ENCODE measurements at places on chromosomes 7 and 10.

- DNase-seq, result no peak
Measured at GRCh38 chr7:37151741-37152413, 296.8 kb downstream of the ELMO1 start.

DNA sequence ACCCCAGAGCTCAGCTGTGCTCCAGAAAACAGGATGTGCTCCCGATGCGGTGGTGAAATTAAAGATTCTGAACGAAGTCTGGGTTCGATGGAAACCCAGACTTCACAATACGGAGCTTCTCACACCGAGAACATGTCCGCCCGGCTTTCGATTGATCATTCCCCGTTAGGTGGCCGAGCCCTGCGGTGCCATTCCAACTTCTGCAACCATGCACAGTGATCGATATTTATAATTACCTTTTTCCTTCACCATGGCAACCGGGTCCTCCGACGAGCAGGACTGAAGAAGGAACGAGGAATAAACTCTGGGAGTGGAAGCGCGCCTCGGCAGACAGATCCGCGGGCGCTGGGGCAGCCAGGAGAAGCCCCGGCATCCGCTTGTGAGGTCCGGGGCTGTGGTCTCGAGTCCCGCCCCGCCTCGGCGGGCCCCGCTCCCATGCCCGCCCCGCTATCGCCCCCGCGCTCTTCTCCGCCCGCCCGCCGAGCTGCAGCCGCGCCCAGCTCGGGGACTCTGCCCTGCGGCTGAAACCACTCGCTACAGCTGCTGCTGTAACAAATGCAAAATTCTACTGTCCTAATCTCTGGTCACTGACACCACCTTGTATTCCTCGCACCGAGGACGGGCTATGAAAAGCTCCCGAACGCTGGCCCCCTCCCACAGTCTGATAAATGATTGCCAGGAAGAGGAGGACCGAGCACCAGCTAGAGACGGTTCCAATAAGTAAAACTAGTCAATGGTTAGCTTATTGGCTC lies 26.2 kb downstream of the ABLIM1 start:
- no peak for DNase-seq

DNA sequence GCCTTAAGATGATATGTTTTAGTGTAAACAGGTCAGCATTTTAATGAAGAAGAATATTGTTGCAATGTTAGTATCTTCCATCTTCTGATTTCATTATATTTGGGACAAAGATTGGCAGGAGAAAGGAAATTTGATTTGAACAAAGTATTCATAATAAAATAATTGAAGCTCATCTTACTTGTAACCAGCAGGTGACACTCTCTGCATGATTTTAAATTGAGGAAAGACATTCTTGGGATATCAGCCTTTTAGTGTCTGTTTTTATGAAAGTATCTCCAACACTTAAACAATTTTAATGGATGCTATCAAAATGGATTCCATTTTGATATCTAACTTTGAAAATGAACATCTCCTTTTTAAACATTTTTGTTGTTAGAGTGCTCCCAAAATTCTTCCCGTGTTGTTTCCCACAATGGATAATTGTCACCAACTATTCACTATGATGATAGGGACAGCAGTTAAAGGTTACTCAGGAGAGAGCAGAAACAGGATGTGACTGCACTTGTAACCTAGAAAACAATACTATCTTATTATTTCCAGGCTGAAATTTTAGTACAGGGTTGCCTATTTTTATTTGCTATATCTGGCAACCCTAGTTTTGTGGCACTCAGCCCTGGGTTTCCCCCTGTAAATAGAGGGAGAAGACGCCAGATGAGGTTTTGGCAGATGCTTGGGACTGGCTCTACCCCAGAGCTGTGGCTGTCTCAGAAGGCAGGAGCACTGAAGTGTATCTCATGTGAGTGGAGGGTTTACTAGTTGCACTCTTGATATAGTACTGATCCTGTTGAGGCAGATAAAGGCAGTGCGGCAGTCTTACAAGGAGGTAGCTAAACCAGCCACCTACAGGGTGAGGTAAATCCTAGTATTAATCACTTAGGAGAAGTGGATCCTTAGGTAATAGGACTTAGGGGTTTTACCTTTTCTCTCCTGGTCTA lies 31.0 kb upstream of the ABCB4 start:
- no peak for DNase-seq

DNA sequence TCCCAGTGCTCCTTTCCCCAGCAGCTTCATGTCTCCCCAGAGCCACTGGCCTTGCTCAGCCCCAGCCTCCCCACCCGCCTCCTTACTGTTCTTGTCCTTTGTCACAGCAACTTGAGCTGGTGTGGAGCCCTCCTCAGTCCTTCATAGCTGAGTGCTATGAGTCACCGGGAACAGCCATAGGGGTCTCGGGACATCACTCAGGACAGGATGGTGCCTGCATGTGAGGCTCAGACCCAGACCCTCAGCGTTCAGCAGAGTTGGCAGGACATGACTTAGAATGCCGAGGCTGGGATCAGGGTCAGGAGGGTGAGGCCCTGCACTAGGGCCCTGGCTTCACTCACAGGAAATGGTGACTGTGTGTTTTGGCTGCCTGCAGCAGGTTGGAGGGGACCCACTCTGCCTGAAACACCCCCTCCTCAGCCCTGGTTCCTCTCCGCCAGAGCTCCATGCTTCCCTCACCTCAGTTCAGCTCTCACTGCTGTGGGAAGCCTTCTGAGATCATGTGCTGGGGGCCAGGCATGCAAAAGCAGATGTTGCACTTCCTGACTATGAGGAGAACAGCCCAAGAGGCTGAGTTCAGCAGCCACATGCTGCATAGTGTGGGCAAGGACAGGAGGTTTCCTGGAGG lies 40.7 kb upstream of the GJD4 start:
- DNase-seq, result no peak

GRCh38 chr10:123997486-123998196 lies 95.8 kb downstream of the CHST15 start:
- peak; percentile 97 for DNase-seq

DNA sequence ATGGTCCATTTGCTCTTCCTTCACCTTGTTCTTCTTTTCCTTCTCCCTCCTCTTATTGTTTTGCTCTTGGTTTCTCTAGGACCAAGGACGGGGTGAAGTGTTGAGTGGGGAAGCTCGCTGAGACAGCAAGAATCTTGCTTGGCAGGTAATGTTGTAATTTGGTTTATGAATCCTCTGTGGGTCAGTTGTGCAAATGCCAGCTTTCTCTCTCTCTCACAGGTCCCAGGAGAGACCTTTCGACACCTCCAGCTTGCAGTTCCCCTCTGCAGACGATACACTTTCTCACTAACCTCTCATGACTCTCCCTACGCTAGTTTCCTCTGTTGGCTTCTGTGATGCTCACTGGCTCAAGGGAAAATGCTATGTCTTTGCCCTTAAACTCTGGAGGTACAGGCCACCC lies 77.0 kb downstream of the FRMD4A start:
- DNase-seq, result no peak

DNA sequence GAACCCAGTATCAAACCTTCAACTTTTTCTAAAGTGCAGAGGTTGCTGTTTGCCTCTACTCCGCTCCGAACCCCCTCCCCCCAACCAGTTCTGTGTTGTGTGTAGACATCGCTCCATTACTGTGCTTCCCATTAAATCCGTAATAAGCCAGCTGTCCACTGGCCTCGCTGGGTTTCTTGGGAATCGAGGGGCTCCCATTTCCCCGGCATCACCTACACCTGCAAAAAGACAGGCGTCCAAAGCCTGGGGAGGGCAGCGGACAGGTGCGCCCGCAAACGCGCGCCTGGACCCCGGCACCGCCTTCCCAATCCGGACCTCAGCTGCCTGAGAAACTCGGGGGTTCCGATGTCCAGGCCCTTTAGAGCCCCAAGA lies 631 bp downstream of the RTKN2 start:
- no peak for DNase-seq

DNA sequence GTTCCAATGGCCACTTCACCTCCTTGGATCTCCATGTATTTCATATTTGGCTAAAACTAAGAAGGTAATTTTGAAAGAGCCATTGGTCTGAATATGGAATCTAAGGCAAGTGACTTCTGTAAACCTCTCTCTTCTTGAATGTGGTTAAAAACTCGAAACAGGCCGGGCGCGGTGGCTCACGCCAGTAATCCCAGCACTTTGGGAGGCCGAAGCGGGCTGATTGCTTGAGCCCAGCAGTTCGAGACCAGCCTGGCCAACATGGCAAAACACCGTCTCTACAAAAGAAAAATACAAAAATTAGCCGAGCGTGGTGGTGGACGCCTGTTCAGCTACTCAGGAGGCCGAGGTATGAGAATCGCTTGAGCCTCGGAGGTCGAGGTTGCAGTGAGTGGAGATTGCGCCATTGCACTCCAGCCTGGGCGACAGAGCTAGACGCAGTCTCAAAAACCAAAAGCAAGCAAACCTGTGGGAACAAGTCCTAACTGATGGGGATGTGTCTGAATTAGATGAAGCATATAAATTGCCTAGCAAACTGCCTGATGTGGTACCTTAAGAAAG lies 2.2 kb downstream of the LANCL2 start:
- no peak for DNase-seq

- peak; percentile 61 for DNase-seq
Measured at GRCh38 chr7:21960922-21961321, 15.2 kb upstream of the CDCA7L start.

DNA sequence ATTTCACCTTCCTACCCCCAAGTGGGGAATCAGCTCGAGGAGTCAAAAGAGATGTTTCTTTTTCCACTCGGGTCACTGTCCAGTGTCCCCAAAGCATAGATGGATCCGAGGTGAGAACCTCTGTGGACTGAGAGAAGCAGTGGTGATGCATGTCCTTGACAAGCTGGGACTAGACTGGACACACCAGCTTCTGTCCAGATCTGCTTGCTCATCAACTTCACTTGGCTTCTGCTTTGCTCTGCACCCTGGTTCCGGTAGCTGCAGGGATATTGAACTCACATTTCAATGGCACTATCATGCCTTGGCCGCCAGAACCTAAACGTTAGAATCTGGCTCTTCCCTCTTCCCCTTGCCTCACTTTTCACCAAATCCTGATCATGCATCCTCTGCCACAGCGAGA lies 50.3 kb upstream of the CXCL12 start:
- no peak for DNase-seq

DNA sequence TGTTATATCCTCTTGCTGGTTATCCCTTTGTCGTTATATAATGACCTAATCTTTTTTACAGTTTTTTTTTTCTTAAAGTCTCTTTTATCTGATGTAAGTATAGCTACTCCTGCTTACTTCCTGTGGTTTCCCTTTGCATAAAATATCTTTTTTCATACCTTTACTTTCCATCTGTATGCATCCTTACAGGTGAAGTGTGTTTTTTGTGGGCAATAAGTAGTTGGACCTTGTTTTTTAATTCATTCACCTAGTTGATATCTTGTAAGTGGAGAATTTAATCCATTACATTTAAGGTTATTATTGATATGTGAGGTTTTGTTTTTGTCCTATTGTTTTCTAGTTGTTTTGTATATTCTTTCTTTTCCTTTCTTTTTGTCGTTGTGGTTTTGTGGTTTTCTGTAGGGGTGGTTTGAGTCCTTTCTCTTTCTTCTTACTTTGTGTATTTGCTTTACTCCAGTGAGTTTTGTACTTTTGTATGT lies 168.6 kb downstream of the MLLT10 start:
- DNase-seq, result no peak

GRCh38 chr7:1669954-1670893 lies at the start of gene ELFN1:
ELFN1 (plus strand) TSS chr7:1670277; CDS start chr7:1744597, 74,320 bp downstream.
- DNase-seq, result no peak

DNA sequence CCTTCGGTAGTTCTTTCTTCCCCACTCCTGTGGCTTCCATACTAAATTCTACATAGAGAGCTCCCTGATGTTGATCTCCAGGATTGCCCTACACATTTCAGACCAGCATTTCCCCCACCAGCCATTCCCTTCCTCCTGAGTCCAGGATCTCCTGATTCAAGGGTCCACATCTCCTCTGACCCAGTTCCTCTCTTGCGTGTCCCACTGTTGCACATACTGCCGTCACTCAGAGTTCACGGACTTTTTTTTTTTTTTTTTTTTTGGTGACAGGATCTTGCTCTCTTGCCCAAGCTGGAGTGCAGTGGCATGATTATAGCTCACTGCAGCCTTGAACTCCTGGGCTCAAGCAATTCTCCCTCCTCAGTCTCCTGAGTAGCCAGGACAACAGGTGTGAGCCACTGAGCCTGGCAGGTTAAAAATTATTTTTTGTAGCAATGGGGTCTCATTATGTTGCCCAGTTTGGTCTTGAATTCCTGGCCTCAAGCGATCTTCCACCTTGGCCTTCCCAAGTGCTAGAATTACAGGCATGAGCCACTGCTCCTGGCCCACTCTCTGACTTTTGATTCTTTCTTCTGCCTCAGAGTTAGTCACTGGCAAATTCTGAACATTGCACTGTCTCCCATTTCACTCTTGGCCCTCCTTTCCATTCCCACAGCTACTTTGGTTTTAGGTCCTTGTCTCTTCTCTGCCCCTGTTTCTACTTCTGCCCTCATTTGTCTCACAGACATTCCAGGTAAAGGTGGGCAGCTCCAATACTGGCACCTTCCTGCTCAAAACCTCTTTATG lies 29.6 kb upstream of the ZRANB1 start:
- DNase-seq, result no peak

DNA sequence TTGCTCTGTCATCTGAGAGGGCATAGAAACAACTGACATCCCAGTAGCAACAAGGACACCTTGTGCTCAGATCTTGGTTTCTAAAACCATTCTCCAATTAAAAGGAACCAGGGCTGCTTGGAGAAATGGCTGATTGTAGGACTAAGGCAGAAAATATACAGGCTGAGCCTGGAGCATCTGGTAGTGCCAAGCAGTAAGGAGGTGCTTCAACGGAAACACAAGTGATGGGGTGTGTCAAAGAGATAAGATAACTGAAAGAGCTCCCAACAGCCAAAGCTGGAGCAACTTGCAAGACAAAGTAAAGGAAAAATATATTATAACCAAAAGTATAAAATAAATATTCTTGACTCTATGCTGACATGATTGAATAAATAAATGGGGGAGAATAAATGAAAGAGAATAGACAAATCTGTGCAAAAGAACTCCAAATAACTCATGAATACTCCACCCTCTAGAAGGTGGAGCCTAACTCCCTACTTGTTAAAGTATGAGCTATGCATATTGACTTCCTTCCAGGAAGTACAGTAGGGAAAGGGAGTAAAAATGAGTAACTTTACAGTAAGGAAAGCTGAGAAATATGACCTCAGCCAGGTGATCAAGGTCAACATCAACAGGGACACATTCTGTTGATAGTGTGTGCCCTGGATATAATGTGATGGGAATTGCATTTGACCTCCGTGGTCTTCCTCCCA lies 162.4 kb downstream of the NOC3L start:
- no peak for DNase-seq
